Activated T-cell treated with anti-CD3 and anti-CD28 coated beads, Interleukin-2, amount 50 U/mL, for 72 hours (primary cell): ENCODE measurements at places on chromosomes 4 and X. TPM values are rescaled to one million over a fixed set of nuclear protein-coding genes. Genes with fewer than 3 reads are reported as not detected.

DNA sequence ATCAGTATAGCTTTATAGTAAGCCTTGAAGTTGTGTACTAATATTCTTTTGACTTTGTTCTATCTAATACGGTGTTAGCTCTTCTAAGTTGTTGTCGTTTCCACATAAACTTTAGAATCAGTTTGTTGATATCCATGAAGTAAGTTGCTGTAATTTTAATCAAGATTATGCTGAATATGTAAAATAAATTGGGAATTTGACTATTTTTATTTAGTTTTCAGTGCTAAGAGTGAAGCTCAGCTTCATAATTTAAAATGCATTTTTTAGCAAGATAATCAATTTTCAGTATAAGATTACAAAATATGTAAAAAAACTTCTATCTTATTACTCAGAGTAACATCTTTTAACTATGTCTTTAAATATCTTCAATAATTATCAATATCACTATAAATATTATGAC is 1374.8 kb downstream of the PCDH7 start:
- DNase-seq, result no peak

- no peak for DNase-seq
Observed at GRCh38 chrX:68784816-68785215, 44.0 kb upstream of the EFNB1 start.

The IL13RA2 gene
- total RNA-seq, result not detected

DNA sequence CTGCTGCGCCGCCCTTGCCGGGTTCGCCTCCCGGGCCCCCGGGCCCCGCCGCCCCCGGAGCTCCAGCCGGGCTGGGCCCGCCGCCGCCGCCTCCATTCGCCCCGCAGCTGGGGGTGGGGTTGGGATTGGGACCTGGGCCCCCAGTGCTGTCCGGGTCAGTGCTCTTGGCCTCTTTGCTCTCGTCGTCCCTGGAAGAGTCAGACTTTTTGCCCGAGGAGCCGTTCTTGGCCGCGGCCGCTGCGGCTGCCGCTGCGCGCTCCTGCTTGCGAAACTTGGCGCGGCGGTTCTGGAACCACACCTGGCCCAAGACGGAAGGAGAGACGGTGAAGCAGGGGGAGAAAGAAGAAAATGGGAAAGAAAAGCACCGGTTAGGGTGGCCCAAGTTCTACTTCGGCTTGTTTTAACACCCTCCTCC is 2.5 kb downstream of the PHOX2B start:
- no peak for DNase-seq

GRCh38 chr4:156242390-156242789 is 288.7 kb upstream of the CTSO start:
- no peak for DNase-seq

The PPEF2 gene
- not detected for total RNA-seq

DNA sequence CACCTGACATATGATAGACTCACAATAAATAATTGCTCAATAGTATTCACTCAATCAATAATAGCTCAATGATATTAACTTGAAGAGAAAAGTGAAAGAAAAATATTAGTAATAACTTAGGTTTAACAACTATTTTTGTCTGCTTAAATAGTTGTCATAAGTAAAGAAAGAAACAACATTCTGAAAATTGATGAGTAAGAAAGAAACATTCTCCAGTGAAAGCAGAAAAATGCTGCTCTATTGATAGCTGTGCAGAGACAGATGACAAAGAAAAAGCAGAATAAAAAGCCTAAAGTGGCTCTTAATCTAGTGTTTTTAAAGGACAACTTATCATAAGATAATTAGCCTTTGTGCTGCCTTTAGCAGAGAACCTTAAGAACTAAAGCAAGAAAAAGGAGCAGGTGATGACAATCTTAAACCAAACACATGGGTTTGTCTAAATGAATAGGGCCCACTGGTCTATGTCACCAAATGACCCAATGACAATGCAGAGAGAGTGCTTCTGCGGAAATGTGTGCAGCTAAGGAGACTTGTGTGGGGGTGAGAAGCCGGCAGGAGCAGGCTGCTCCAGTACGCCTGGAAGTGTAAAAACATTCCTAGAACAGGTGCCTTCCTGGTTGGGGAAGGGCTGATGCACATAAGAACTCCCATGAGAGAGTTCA is 13.2 kb downstream of the HS3ST1 start:
- DNase-seq, result no peak

DNA sequence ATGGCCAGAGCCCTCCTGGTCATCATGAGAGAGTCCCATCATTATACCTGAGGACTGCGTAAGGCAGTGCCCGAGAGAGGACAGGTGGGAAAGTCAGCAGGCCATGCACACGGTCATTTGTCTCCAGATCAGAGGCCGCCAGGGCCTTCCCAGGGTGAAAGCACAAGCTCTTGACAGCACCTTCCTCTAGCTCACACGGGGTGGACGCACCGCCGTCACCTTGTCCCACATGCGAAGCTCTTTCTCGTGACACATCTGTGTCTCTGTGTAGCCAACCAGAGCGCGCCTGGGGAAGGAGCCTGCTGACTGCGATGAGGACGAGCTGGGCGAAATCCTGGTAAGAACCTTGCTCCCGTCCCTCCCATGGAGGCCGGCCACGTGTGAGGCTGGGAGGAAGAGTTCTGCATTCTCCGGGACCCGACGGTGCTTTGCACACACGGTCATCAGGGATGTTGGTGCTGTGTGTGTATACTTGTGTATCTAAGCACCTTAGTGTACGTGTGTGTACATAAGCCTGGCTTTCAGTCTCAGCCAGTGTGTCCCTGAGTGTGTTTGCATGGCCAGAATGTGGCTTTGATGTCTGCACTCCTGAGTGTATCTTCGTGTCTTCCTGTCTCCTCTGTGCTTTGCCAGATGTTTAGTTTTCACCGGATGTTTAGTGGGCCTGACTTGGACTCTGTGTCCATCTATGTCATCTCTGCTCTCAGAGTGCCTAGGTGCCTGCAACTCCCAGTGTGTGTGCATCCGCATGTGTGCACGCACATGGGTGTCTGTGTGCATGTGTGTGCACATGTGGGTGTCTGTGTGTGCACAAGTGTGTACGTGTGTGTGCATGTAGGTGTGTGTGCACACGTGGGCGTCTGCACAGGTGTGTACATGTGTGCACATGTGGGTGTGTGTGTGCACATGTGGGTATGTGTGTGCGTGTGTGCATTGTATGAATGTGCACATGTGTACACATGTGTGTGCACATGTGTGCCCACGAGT is 15.1 kb downstream of the ATP5ME start:
- no peak for DNase-seq

DNA sequence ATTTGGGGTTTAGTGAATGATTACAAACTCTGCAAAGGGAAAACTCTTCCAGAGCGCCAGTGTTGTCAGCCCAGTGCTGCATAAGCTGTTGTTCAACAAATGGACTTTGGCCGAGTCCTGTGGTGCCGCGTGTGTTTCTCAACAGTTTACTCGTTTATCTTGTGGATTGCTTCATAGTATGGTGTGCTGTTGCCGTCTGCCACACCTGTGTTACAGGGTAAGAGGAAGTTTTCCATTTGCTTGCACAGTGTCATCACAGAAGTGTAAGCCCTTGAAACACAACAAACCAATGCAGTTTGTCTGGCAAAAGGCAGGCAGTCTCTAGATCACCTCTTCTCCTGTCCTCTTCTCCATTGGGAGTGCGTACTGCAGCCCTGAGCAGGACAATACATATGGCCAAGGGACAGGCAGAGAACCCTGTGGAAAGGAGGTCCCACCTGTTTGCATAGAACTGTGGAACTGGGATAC is 66.3 kb downstream of the DCUN1D4 start:
- DNase-seq, result no peak

The OTC gene
- not detected for total RNA-seq

The REELD1 gene
- 0.97 TPM for total RNA-seq

- no peak for DNase-seq
Observed at GRCh38 chr4:116702949-116703348, 382.4 kb downstream of the TRAM1L1 start.

DNA sequence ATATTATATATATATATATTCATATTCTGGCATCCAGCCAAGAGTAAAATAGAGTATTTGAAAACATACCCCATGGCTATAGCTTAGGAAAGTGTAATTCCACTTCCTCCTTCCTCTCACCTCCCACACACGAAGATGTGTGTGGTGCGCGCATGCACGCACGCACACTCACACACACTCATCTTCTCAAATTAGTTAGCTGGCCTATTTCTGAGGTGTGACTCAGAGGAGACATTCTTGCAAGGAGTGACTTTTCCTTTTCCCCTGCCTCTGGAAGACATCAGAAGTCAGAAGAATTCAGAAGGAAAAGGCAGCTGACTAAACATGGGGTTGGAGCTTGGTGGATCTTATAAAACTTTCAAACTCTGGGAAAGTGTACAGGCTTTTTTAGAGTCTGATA is 8.8 kb downstream of the ENPEP start:
- DNase-seq, result no peak

GRCh38 chr4:52096048-52096447 is 44.9 kb downstream of the SPATA18 start:
- no peak for DNase-seq

The NUDT11 gene
- 4.2 TPM for total RNA-seq

DNA sequence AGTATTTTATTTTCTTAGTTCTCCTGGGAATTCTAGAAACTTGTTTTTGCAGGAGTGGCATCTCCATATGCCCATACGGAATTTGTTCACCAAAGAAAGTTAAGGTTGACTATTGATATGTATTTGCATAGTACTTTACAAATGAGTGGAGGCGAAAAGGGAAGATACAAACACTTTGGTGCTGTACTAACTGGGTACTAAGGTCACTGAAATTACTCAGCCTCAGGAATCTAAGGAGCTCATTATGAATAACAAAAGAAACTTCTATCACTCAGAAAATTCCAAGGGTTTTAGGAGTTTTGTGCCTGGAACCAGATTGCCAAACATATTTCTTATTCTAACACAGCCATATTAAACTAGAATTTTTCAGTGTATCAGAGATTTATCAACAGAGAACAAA is 27.4 kb upstream of the TMPRSS11B start:
- no peak for DNase-seq

The IL21 gene
- 26.0 TPM for total RNA-seq

The SPINK2 gene
- total RNA-seq, result not detected
